Neural progenitor cell (in vitro differentiated cells): ENCODE measurements at places on chromosomes 3 and 15.

DNA sequence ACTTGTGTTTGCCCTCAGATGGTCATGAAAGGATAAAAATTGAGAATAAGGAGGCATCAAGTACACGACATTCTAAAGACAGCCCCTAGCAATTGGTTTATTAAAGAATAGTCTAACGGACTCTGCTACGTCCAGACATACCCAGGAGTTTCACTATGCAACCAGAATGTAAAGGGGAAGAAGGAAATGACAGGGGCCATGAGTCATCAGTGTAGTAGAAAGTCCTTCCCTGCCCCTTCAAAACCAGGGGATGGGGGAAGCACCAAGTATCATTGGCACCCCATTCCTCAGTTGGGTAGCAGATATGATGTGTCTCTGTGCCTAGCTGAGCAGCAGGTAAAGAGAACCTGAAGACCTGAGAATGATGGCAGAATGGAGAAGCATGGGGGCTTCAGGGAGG lies 367.4 kb downstream of the IL20RB start:
- DNase-seq = no peak

DNA sequence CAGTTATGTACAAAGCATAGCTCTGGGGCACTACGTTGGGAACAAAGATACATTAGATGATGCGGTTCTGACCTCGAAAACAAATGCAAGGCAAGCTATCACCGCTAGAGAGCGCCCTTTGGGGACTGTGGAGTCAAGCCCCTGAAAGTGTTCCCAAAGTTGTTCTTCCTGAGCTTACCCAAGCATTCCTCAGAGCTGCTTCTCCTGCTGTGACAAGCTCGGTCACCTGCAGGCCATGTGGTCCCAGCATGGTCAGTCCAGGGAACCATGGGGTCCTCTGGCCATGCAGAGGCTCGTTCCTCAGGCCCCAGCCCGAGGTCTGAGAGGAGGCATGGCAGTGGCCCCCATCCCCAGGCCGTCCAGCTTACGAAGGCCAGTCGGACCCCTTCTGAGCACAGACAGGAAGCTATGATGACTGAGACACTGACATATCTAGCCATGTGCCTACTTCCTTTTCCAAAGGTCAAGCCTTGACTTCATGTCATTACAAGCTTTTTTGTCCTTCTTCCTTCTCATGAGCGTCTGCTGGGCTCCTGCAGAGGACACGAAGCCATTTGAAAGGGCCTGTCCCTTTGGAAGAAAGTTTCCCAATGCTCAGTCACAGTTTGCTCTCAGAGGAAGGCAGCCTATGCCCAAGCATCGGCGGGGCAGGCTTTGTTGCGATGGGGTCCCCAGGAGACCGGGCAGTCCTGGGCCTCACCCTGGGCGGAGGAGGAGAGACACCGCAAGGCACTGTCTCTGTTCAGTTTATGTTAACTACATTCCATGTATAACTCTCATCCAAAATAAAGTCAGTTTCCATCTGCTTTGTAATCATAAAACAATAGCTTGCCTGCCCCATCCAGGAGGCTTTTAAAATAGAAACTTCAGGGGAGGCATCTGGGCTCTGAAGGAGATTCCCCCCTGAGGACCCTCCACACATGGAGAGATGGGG lies 79.3 kb downstream of the ATP10A start:
- peak; percentile 68 for DNase-seq

DNA sequence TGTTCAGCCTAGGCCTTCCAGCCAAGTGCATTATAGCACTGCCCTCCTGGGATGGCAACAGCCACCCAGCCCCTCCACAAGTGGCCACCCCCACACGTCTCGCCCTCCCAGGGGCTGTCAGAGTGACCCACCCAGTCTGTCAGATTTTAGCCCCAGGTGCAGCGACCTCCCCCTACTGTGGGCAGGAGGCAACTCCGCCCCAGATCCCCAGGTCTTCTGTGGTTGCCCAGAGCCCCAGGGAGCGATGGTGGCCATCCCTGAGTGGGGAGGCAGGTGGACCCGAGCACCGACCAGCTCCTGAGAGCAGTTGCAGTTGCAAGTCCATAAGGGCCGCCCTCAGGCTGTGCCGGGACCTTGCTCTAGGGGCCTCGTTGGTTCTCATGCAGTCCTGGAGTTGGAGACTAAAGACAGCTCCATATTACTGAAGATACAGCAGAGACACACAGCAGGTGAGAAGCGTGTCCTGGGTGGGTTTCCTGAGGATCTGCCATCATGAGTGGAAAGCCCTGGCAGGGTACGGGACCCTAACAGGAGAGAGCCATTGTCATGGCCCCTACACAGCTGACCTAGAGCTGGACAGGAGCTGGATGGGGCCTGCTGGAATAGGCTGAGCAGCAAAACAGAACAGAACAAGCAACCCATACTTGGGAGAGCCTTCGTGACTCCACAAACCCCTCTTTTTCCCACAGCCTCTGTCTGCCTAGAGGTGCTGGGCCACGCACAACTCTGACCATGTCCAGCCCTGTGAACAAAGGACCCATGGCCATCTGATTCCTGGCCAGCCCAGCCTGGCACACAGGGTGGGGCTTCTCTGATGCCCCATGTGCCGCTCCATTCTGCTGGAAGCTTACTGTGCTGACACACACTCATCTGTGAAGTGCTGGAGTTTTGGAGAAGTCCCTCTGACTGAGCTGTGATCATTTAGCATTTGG lies 110.3 kb upstream of the ALDH1A3 start:
- DNase-seq = no peak

DNA sequence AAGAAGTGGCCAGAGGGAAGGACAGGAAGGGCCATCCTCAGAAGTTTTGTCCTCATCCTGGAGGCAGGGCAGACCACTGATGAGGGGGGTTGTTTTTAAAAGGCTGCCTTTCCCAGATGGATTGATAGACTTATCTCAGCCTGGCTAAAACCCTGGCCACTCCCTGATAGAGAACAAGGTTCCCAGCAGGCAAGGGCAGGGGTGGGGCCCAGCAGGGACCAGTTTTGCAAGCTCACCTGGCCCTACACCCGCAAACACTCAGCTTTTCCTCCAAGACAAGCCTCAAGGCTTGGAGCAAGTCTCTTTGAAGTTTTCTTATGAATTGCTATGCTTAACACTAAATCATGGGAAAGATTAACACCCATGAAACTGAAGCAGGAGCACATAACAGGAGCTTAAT lies 9.1 kb downstream of the LIPC start:
- DNase-seq = no peak

GRCh38 chr15:31222773-31223341 lies 103.8 kb upstream of the KLF13 start:
- DNase-seq = no peak

- peak; percentile 32 for DNase-seq
Measured at GRCh38 chr3:60431599-60431958, 819.7 kb downstream of the FHIT start.

DNA sequence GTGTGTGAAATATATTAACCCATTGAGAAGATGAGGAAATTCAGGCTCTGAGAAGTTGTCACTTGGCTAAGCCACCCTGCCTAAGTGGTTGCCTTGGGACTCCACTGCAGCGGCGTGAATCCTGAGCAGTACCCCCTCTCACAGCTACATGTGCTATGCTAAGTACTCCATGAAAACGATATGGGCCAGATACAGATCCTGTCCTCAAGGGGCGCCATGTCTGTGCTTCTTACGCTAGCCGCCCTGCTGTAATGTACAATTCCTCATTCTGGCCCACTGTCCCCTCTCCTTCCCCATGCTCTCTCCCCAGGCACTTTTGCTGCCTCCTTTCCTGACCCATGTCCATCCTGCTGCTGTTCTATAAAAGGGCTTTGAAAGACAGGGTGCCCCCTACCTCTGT lies 140.3 kb downstream of the FEZF2 start:
- DNase-seq = peak; percentile 34

GRCh38 chr3:178155521-178155920 lies 380.7 kb upstream of the KCNMB2 start:
- peak; percentile 10 for DNase-seq

DNA sequence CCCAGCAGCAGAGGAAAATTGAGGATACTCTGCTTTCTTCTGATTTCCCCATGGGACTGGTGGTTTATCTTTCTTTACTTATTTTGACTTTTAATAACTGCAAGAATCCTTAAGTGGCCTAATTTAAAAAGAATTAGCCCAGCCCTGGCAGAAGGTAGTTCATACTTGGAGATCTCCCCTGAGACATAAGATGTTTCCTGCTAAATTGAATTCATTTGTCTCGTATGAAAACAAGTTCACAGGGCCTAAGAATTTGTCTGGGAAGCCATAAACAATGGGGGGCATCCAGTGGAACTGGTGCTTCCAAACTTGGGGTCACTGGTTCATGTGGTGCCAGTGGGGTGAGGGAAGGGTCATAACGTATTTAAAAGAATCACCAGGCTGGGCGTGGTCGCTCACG lies 283.1 kb upstream of the RASGRP1 start:
- no peak for DNase-seq

DNA sequence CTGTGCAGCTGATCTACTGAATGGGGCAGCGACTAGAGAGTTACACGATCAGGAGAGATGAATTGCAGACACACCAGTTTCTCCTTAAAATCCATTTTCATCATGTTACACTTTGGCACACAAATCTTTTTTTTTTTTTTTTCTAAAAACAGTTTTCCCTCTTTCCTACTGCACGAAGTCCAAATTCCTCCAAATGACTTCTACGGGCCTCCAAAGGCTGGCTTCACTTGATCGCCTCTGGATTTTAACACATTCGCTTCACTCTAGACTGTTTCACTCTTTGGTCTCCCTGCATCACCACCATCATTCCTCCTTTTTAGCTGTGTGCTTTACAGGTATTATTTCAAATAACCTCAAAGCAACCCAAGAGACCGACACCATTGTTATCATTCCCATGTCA lies 268.6 kb downstream of the RORA start:
- DNase-seq = no peak

- DNase-seq = no peak
Measured at GRCh38 chr3:64650715-64651114, 37.1 kb downstream of the ADAMTS9 start.

DNA sequence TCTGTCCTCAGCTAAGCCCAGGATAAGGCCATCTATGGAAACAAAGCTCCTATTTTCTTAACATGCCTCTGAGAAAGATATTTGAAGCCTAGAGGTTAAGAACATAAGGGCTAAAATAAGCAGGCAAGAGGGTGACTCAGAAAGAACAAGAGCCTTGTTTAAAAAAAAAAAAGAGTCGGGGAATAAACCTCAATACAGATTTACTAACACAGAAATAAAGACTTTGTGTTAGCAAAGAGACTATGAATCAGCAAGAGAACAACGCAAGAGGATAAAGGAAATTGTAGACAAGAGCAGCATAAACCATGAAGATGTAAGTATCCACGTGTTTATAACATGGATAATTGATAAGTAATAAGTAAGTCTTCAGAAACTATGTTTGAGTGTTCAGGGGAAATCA lies 36.0 kb downstream of the RAB27A start:
- no peak for DNase-seq

- no peak for DNase-seq
Measured at GRCh38 chr3:143170074-143170473, 50.5 kb downstream of the CHST2 start.
